ENCODE measurements at places on chromosomes 2 and 18.

GRCh38 chr2:171670655-171671054, 16.6 kb upstream of the DYNC1I2 start:
- no peak for DNase-seq

DNA sequence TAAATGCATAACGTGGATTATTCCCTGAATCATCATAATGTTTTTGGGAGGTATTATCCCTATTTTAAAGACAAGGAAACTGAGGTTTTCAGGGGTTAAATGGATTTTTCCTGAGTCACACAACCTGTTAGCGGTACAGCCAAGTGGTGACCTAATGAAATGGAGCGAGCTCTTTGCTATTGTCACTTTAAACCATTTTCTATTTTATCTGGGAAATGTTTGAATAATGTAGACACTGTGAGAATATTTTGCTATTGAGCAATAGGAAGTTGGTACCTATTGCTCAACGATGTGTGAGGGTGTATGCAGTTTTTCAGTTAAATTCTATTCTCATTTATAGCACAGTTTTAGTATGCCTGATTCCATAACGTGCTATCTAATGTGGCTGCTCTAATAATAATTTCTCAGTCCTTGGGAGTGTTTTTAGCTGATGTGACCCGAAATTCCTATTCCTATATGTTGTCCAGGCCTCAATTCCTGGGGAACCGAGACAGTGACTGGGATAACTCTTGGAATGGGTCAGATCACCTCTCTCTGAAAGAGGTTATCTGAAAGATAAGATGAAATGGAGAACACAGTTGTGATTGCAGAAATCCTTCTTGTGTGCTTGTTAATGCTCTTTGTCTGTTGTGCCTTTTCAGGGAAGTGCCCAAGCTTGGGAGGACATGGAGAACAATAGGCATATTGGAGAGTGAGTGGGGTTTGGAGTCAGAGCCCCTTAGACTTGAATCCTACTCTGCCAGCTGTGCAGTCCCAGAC, 38.4 kb downstream of the ABCB11 start:
- DNase-seq = no peak

DNA sequence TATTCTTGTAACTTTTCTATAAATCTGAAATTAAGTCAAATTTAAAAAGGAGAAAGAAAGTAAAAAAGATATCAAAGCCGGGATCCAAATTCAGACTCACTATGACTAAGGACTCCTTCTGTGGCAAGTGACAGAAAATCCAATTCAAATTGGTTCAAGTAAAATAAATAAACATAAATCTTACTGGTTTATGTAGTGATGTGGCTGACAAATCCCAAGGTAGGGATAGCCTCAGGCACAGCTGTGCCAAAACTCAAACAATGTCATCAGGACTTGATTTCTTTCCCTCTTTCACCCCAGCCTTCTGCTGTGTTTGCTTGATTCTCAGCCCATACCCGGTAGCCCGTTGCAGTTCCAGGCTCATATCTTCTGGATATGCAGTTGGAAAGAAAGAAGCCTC, 284.6 kb downstream of the SP3 start:
- no peak for DNase-seq

GRCh38 chr2:179682756-179683155, 178.7 kb downstream of the ZNF385B start:
- no peak for DNase-seq

DNA sequence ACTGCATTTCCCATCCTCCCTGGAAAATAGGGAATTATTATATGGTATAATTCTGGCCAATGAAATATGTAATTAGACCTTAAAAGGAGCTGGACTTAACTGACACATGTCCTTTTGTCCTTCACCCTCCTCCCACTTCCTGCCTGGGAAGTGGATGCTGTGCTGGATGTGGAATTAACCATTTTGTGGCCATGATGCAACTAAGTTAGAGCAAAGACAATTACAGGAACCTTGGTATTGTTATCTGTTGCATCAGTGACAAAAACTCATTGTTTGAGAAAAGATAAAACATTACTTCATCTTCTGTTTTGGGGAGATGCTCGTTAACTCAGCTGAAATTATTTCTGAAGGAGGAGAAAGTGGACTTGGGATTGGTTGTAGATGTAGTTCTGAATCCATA, 227.7 kb upstream of the BOD1L2 start:
- no peak for DNase-seq

DNA sequence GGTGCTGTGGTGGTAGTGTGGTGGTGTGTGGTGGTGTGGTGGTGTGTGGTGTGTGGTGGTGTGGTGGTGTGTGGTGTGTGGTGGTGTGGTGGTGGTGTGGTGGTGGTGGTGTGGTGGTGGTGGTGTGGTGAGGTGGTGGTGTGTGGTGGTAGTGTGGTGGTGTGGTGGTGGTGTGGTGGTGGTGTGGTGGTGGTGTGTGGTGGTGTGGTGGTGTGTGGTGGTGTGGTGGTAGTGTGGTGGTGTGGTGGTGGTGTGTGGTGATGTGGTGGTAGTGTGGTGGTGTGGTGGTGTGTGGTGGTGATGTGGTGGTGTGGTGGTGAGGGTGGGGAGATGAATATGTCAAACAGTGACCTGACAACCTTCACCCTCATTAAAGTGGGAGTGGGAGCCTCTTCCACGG, 55.6 kb upstream of the DLGAP1 start:
- DNase-seq = no peak

GRCh38 chr2:201949181-201949926, 84.3 kb upstream of the FZD7 start:
- no peak for DNase-seq

- DNase-seq = no peak
Observed at GRCh38 chr2:206688990-206689389, 29.2 kb downstream of the DYTN start.

DNA sequence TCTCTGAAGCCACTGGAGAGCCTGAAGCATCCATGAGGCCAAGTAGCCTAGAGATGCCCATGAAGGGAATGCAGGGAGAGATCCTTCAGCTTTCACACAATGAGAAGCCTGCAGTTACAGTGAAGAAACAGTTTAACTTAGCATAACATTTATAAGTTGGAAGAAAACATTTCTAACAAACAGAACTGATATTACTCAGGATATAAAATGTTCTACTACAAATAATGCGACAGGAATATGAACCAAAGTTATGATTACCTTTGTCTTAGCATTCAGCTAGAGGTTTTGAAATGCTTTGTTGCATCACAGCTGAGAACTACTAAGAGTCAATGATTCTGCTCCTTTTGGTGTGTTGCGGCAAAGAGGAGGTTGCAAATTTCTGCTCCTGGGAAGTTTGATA, 6.9 kb upstream of the KYNU start:
- DNase-seq = no peak

GRCh38 chr2:70903641-70904340, 31.9 kb upstream of the ATP6V1B1 start:
- DNase-seq = no peak

DNA sequence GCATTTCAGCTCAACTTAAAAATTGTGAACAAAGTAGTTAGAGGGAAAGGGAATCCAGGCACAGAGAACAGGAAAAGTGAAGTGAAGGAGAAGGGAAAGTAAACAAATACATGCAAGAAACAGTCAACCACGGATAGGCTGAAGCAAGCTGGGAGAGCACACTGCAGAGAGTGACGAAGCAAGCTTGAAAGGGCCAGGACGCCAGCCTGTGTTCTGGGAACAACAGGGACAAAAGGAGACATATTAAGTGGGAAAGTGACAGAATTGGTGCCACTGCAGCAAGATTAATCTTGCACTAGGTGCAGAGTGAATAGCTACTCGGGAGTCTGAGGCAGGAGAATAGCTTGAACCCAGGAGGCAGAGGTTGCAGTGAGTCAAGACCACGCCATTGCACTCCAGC, 197.3 kb downstream of the SOX11 start:
- no peak for DNase-seq

GRCh38 chr2:25285265-25286024, 56.3 kb downstream of the DNMT3A start:
- DNase-seq = no peak

- no peak for DNase-seq
Observed at GRCh38 chr2:216039918-216040317, 26.6 kb upstream of the MREG start.

DNA sequence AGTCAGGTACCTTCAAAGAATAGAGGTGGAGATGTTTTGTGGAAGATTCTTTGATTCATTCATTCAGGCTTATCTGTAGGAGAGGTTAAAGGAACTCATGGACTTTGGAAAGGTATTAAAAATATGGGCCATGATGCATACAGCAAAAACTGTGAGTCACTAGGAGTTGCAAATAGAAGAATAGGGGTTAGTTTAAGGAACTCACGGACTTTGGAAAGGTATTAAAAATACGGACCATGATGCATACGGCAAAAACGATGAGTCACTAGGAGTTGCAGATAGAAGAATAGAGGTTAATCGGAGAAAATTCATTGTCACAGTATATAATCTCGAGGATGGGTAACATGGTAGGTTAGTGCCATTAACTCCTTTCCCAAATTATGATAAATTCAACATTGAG, 41.2 kb downstream of the SLC9A2 start:
- DNase-seq = no peak

DNA sequence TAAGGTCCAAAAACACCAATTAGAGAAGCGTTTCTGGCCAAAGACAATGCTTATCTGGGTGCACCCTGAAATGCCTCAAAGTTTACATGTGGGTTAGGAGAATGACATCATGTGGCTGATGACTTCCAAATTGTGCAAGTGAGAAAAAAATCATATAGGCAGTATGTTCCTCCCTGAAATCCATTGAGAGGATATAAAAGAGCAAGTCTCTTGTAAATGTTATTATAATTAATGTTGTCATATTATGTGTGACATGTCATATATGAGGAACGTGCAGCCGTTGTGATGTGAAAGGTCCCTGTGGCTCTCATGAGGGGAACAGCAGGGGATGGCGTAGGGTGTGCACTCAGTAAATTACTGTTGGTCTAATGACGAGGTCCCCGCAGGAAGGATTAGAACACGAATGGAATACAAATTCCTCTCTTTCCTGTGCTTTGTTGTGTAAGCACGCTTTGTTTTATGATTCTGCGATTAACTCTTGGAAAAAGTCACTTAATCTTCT, 290.8 kb downstream of the PRKCE start:
- DNase-seq = no peak

GRCh38 chr18:48597110-48597509, 58.3 kb downstream of the CTIF start:
- no peak for DNase-seq

- peak; percentile 23 for DNase-seq
Observed at GRCh38 chr2:100262555-100263320, 59.6 kb downstream of the LONRF2 start.

DNA sequence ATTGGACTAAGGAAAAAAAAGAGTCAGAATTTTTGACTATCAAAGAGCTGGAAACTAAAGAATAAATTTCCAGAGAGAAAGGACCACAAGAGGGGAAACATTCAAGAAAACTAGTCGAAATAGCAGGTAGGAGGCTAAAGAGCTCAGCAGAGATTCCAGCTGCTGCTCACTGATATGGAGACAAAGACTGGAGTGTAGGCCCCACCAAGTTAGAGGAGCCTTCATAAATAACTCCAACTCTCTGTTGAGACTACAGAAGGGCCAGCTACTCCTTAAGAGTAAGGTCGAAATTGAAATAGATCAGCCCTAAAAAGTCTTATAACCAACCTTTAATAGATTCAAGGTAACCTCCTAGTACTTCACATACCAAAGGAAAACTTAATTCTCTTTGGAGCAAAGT, 31.1 kb downstream of the SS18 start:
- no peak for DNase-seq

DNA sequence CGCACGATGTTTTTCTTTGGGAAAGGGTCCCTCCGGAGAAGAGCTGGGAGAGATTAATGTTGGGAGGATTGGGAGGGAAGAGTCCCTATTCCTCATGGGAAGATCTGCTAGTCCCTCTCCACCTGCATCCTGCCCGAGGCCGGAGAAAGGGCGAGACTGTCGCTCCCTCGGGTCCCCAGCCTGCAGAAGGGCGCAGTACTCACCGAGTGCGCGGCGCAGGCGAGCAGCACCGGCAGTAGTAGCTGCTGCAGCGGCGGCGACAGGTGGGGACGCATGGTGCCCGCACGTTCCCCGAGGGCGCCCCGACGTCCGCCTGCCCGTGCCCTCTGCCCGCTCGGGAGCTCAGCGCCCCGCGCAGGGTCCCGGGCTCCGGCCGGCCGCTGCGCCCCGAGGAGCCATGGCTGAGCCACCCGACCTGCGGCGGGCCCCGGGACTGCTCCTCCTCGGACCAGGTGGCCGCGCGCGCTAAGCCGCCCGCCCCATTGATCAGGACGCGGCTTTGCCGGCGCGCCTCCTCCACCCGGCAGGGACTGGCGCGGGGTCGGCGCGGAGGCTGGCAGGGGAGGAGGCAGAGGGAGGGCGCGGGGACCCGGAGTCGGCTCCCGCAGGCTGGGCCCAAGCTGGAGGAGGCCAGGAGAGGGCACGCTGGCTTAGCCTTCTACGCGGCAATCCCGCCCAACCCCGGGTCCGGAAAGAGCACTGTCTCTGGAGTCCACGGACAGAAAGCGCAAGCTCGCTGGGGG, at the start of gene SCTR:
TSS of gene SCTR (minus strand) at position 532 of the 743 bp plus-strand sequence. CDS start at position 275, 257 bp downstream.
- no peak for DNase-seq

DNA sequence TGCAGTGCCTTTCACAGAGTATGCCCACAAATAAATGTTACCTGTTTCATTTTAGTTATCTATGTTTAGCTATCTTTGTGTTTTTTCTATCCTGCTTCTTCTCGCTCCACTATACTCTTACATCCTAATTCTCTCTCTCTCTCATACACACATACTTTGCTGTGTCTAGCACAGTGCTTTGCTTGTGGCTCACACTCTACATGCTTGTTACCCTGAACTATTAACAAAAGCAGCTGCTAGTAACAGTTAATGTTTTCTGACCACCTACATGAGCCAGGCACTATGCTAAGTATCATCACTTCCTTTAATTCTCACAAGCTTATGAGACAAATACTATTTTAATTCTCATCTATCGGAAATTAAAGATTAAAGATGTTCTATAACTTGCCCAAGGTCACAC, 390.5 kb upstream of the HNRNPA3 start:
- no peak for DNase-seq

- no peak for DNase-seq
Observed at GRCh38 chr2:144514616-144515091, 5.3 kb downstream of the ZEB2 start.

DNA sequence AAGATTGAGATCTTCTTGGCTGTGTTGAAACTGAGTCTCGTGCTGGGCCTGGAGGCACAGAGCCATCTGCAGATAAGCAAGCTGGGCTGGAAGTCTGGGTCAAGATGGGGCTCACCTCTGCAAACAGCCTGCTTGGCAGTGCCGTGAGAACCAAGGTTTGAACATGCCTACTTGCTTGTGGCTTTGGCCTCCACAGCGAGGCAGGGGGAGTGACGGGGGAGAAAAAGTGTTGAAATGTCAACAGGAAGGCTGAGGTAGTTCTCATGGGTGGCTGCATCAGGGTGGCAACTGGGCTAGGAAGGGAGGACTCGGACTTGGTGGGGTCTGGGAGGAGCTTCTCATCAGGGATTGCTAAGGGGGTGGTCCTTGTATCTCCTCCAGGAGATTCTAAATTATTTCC, 99.7 kb downstream of the THNSL2 start:
- no peak for DNase-seq

- DNase-seq = no peak
Observed at GRCh38 chr2:80529466-80530165, 225.1 kb upstream of the LRRTM1 start.

DNA sequence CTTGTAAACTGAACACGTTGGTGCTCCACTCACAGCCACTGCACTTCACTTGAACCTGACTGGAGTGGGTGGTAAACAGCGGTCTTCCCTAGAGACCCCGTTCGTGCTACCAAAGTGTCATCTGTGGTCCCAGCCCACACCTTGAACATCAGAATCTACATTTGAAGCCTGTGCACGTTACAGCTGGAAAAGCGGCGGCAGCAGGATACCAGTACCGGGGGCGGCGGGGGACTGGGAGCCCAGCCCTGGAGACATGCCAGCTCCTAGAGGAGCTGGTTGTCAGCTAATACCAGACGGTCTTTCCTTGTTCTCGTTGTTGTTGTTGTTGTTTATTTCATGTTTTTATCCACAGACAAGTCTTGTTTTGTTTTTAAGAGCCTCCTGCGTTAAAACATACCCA, 156.7 kb downstream of the WDSUB1 start:
- peak; percentile 40 for DNase-seq
